ENCODE measurements at places on chromosomes 12 and 14.

- DNase-seq: no peak
These were observed 226.1 kb downstream of the FOXN3 start for GRCh38 chr14:89190765-89191513.

GRCh38 chr12:90280564-90281058 lies 572.0 kb upstream of the ATP2B1 start:
- DNase-seq: no peak

- DNase-seq: no peak
These were observed 23.2 kb upstream of the SERPINA12 start for GRCh38 chr14:94532447-94532846.

DNA sequence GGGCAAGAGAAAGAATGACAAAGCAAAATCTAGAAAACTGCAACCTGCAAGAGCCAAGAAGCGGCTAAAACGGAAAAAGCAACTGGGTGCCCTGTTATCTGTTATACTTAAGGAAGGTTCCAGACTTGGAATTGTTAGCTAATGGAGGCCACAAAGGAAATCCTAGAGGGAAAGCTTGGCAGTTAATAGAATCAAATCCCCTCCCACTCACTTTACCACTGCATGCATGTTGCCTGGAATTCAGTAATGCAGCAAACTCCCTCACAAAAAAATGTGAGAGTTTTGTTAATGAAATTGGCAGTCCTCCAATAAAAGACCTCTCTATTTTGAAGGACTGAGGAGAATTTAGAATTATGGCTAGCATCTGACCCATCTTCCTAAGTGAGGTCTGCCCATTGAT lies 164.2 kb upstream of the SOX5 start:
- DNase-seq: no peak

DNA sequence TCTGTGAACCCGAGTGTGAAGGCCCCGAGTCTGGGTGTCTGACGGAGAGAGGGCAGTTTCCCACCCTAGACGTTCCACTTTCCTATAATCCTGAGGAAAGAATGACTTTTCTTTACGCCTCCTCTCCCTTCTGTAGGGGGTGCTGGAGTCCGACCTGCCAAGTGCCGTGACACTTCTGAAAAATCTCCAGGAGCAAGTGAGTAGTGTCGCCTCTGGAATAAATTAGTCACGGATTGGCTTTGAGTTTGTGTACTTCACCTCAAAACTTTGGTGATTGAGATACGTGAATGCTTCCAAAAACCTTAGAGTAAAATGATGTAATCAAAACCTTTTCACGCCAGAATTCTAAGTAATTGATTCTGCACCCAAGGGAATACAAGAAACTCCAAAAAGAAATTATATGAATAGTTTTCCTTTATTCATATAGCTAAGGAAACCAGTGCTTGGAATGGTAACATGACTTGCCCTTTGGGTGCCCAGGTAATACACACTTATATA lies 452 bp downstream of the NGDN start:
- DNase-seq: no peak

DNA sequence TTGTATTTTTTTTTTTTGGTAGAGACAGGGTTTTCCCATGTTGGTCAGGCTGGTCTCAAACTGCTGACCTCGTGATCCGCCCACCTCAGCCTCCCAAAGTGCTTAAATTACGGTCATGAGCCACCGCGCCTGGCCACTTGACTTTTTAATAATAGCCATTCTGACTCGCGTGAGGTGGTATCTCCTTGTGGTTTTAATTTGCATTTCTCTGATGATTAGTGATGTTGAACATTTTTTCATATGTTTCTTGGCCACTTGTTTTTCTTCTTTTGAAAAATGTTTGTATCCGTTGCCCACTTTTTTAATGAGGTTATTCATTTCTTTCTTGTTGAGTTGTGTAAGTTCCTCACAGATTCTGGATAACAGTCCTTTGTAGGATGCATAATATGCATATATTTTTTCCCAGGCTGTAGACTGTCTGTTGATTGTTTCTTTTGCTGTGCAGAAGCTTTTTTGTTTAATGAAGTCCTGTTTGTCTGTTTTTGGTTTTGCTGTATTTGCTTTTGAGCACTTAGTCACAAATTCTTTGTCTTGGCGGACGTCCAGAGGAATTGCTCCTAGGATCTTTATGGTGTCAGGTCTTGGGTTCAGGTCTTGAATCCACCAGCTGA lies 10.3 kb upstream of the PGAM5 start:
- DNase-seq: peak; percentile 41

GRCh38 chr12:111056618-111057521 lies 136.5 kb upstream of the MYL2 start:
- DNase-seq: no peak

- no peak for DNase-seq
These were observed 64.3 kb downstream of the APOBEC1 start for GRCh38 chr12:7601406-7601805.

- no peak for DNase-seq
These were observed 371.0 kb upstream of the ATP2B1 start for GRCh38 chr12:90079529-90080210.

GRCh38 chr14:77965919-77966435 lies 166.1 kb downstream of the ADCK1 start:
- no peak for DNase-seq

GRCh38 chr12:130334937-130335336 lies 2.8 kb upstream of the PIWIL1 start:
- DNase-seq: no peak

- DNase-seq: no peak
These were observed 39.8 kb downstream of the NDUFA12 start for GRCh38 chr12:94963649-94964048.

DNA sequence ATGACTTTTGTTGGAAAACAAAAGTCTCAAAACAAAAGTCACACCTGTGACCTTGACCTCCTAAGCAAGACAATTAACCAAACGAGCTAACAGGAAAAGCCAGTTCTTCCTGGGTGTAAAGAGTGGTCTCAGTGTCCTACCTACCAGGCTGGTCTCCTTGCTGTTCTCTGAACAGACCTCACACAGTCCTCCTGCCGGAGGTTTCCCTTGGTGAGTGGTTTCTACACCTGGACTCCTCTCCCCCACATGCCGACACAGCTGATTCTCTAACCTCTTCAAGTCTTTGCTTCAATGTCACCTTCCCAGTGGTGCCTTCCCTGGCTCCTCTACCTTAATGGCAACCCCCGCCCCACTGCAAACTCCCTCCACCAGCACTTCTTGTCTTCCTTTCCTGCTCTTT lies 238.6 kb downstream of the ZFP36L1 start:
- DNase-seq: no peak

GRCh38 chr12:52003016-52003550 lies 3.7 kb upstream of the TAMALIN start:
- no peak for DNase-seq

DNA sequence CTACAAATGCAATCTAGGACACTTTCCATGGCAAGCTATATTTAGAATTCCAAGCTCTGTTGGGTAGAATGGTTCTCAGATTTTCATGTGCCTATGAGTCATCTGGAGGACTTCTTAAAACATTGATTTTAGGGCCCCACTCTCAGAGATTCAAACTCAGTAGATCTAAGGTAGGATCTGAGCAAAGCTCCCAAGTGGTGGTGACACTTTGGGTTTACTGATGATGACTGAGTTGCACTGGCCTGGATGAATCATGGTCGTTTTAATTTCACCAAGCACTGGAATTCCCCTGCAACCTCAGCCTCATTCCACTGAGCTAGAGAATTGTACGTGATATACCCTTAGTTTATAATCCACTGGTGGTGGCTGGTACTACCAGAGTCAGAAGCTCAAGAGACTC lies 86.5 kb downstream of the PPM1H start:
- peak; percentile 39 for DNase-seq

DNA sequence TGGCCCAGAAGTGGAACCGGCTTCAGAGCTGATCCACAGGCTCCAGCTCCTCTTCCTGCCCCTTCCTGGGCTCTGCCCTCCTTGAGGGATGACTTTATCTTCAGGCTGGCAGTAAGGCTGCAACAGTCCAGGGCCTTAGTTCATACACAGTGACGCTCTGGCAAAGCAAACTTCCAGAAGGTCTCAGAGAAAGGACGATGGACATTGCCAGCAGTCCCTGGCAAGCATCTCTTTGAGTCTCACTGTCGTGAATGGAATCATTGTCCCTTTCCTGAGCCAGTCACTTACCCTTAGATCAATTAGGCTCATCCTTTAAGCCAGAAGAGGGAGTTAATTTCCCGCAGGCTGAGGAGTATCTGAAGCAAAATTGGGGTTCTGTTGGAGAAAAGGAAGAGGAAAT lies 8.6 kb downstream of the AK7 start:
- no peak for DNase-seq

DNA sequence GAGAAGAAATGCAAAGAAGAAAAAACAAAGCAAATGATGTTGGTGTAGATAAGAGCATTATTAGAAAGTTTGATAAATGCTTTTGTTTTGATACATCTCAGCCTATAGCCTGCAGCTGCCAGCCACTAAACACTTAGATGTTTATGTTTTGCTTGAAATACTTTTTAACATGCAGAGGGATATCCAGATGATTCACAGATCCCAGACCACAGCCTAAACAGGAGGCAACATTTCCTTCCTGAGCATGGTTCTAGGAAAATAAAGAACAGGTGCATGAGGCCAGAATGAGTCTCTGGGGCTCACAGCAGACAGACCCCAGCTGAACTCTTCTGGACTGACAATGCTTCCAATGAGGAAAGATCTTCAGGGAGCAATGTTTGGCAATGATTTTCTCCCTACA lies 103.7 kb upstream of the EEA1 start:
- DNase-seq: no peak

DNA sequence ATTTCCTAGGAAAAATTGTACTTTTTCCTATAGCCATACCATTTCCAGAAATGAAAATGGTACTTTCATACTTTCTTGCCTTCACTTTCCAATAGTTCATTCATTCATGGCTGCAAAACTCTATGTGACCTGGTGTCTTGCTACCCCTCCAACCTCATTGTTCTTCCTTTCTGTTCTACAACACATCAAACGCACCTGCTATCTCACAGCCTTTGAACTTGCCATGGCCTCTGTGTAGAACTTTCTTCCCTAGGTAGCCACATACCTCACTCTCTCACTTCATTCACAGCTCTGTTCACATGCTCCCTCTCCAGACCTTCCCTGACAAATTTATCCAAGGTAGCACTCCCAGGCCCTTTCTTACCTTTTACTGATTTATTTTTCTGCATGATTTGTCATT lies 149.2 kb downstream of the DUSP6 start:
- no peak for DNase-seq

- DNase-seq: no peak
These were observed 5.3 kb downstream of the ASB2 start for GRCh38 chr14:93970965-93971634.

GRCh38 chr14:61654026-61654425 lies 41.3 kb upstream of the HIF1A start:
- no peak for DNase-seq

All from Panc1 (cell line).